ENCODE measurements at places on chromosomes 1 and 21. TPM values are rescaled to one million over a fixed set of nuclear protein-coding genes. Genes with fewer than 3 reads are reported as not detected.

Gene CSTB
- 56.5 TPM for total RNA-seq

Gene SRSF11
- 189 TPM for total RNA-seq

Gene PKP1
- total RNA-seq, result 4.0 TPM

Gene LHX8
- not detected for total RNA-seq

GRCh38 chr1:115176189-115176588, 86.9 kb upstream of the TSPAN2 start:
- H3K4me1 ChIP-seq, result peaks cover 21% of the 10 kb centered on the region
- no peaks in the 10 kb centered on the region for H3K27me3 ChIP-seq
- no peak for DNase-seq
- no peaks in the 10 kb centered on the region for H3K36me3 ChIP-seq
- no peak overlapping the region for H3K27ac ChIP-seq
- H3K4me3 ChIP-seq, result no peak overlapping the region

- H3K4me3 ChIP-seq, result no peak overlapping the region
- H3K27ac ChIP-seq, result no peak overlapping the region
- H3K27me3 ChIP-seq, result peaks cover 4% of the 10 kb centered on the region
- no peaks in the 10 kb centered on the region for H3K36me3 ChIP-seq
- no peaks in the 10 kb centered on the region for H3K4me1 ChIP-seq
These were observed 29.1 kb upstream of the RGS8 start for GRCh38 chr1:182713492-182713891.

GRCh38 chr1:164918140-164918539, 359.2 kb downstream of the PBX1 start:
- no peak overlapping the region for H3K27ac ChIP-seq
- H3K4me1 ChIP-seq, result no peaks in the 10 kb centered on the region
- no peak for DNase-seq
- H3K4me3 ChIP-seq, result no peak overlapping the region

DNA sequence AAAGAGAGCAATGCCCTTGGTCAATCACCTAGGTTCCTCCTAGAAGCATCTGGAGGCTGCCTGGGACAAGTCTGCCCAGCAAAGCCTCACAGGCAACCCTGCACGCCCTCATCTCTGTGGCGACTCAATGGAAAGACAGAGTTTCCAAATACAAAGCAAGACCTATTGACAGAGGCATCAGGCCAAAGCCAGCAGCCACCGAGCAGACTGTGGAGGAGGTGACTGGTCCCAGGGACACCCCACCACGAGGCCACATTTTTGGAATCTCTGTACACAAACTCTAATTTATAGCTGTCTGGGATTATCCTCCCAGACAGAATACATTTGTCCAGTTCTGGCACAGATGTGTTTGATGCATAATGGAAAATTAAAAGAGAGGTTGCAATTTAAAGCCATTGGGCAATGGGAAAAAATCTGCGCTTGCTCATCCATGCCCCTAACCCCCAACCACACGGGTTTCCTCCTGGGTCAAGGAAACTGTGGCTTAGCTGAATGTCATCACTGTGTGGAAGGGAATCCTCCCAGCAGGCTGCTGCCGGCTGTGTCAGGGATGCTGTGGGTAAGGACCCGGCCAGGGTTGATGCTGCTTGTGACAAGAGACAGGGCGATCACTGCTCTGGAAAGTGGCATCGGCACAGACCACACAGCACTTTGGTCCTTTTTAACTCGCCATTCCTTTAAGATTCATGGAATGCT, 14.3 kb downstream of the TSPAN2 start:
- H3K27me3 ChIP-seq, result no peaks in the 10 kb centered on the region
- H3K4me3 ChIP-seq, result no peak overlapping the region
- H3K4me1 ChIP-seq, result peaks cover 99% of the 10 kb centered on the region
- peaks cover 15% of the 10 kb centered on the region for H3K36me3 ChIP-seq
- no peak for DNase-seq
